NCI-H446 (cell line): ENCODE measurements at places on chromosomes 12 and 14.

- DNase-seq, result no peak
These were observed 68.2 kb upstream of the ACTN1 start for GRCh38 chr14:69047255-69047654.

- no peak for DNase-seq
These were observed 15.6 kb downstream of the JDP2 start for GRCh38 chr14:75443203-75443969.

- no peak for DNase-seq
These were observed 6.1 kb upstream of the PSMA6 start for GRCh38 chr14:35286003-35286600.

GRCh38 chr14:84340938-84341337, 1189.0 kb upstream of the FLRT2 start:
- DNase-seq, result no peak
